ENCODE measurements at places on chromosomes 1 and 21.

DNA sequence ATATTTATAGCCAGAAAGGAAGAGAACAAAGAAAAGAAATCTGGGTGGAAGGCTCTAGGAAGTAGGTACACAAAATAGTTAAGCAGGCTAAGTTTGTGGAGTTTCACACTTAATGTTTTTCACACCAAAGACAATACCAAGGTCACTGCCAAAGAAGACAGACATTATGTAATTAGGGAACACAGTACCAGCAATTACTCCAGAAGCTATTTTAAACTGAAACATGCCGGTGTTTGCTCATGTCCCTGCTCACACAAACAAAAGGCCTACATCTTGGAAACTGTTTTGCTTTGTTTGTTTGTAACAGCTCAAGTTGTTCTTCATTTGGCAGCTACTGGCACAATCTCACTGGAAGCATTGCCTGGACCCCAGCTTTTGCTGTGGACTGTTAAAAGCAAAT lies 88.5 kb upstream of the DAB1 start:
- ATAC-seq: no peak

DNA sequence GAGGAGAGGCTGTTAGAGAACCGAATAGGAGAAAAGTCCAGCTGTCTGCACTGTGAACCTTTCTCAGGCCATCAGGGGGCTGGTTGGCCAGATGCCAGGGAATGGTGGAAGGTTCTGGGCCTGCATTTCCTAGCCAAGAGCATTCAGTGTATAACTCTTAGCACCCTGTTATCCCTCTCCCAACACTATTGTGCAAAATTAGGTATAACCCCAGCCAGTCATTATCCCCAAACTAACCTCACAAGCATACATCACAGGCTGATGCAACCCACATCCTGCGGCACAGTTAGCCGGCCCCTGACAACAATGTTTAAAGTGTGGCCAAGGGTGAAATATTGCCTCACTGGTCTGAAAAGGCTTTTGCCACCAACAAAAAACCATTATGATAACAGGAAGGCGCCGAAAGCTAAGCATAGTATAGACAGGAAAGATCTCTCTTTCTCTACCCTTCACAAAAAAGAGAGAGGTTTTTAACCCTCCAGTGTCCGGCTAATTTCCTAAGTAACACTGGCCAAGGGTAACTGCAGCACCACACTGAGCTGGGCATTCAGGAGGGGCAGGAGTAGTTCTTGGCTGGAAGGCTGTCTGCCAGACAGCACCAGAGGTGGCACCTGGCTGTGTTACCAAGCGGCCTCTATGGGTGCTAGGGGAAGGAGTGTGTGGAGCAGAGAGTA lies 77.3 kb upstream of the BCAR3 start:
- ATAC-seq: no peak

- no peak for ATAC-seq
Observed at GRCh38 chr21:36010801-36011200, 49.5 kb downstream of the SETD4 start.

DNA sequence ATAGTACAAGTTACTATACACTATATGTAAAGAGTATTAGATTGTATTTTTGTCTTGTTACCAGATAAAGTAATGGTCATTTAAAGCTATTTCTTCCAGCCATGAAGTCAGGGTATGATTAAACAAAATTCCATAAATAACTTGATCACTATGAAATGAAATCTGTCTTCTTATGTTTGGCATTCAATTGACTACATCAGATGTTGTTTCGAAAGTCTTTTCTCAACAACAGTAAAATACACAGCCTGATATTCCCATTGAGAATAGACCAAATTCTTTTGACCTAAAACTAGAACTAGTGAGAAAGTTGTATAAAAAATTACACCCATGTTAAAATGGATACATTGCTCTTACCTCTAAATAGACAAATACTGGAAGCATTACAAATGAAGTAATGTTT lies 134.6 kb upstream of the ADAMTS5 start:
- no peak for ATAC-seq

GRCh38 chr21:25639551-25640201 lies 618 bp downstream of the JAM2 start:
- ATAC-seq: peak; percentile 77

Data from gastroesophageal sphincter (tissue), 4 donors.